ENCODE measurements at places on chromosomes 2 and 18.
A peak's percentile ranks its signal among the peaks of the same experiment; 100 is the strongest.

DNA sequence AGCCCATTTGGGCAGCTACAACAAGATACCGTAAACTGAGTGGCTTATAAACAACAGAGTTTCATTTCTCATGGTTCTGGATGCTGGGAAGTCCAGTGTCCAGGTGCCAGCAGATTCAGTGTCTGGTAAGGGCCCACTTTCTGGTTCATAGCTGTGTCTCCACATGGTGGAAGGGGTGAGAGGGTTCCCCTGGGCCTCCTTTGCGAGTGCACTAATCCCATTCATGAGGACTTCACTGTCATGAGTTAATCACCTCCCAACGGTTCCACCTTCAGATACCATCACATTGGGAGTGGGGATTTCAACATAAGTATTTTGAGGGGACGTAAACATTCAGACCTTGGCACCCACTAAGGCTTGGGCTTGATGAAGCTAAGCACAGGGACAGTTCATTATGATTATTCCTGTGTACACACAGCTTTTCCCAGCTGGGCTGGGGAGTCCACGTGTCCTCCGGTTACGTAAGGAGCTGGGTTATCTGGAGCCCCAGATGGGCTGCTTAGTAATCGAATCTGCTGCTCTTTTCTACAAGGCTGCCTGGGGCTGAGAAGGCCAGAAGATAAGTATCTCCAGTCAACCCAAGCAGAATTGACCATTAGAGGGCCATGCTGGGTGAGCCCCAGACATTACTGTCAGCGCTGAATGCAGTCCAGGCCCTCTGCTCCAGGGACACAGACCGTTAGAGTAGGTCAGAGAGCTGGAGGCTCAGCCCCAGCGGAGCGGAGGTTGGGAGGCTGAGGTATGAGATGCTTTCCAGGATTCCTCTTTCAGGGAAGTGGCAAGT, 42.7 kb downstream of the EPAS1 start:
- DNase-seq: no peak

DNA sequence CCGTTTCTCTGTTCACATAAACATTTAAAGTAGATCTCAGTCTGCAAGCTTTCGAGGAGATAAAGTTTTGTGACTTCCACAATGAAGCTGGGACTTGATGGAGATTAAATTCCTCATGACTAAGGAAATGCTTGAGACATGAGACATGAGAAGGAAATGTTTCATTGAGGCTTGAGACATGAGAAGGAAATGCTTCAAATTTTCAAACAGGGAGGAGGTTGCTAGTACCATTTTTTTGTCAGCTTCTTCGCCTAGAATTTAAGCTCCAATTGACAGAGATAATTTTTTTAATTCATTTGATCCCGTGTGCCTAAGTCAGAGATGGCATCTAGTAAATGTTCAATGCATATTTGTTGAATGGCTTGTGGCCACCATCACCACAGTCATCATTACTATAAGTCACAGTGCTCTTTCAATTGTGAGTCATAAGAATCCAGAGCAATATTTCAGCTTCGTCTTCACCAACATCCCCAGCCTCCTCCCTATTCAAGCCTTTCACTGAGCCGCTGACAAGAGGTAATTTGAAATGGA, 543 bp upstream of the MARCHF4 start:
- DNase-seq: no peak

DNA sequence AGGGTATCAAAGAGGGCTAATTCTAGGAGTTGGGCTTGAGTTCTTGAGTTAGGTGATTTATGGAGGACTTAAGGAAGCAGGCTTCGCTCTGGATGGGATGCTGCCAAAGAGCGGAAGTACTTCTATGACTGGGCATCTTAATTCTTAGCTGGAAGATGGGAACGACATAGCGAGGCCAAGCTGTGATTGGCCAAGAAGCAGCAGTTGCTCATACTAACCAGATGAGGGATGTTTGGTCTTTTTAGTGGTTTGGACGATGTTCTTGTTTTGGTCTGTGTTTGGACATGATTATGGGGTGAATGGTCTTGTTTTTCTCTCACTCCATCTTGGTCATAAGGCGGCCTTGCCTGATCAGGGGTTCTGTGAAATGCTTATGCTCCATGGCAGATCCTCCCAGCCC, 133.7 kb downstream of the MSH2 start:
- no peak for DNase-seq

DNA sequence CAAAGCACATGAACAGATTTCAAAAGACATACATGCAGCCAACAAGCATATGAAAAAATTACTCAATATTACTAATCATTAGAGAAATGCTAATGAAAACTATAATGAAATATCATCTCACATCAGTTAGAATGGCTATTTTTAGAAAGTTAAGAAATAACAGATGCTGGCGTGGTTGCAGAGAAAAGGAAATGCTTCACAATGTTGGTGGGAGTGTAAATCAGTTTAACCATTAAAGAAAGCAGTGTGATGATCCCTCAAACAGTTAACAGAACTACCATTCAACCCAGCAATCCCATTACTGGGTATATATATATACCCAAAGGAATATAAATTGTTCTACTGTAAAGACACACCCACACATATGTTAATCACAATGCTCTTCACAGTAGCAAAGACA, 117.7 kb upstream of the SETBP1 start:
- DNase-seq: no peak

- DNase-seq: peak; percentile 2
Measured at GRCh38 chr2:100321179-100321865, 979 bp downstream of the LONRF2 start.
